ENCODE measurements at places on chromosomes 1 and 21. TPM values are rescaled to one million over a fixed set of nuclear protein-coding genes. Genes with fewer than 3 reads are reported as not detected.

IL12RB2 gene
- total RNA-seq: 0.53 TPM

UFC1 gene
- total RNA-seq: 93.5 TPM

RNU1-4 gene
- 2,323 TPM for total RNA-seq

DNA sequence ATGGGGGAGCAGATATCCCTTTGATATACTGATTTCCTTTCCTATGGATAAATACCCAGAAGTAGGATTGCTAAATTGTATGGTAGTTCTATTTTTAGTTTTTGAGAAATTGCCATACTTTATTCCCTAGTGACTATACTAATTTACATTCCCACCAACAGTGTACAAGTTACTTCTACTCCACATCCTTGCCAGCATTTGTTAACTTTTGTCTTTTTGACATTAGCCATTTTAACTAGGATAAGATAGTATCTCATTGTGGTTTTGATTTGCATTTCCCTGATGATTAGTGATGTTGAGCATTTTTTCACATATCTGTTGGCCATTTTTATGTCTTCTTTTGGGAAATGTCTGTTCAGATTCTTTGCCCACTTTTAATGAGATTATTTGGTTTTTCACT lies 620.6 kb upstream of the CAMK1G start:
- DNase-seq: no peak

GRCh38 chr1:205774198-205775014 lies 876 bp downstream of the RAB29 start:
- DNase-seq: peak; percentile 16

GRCh38 chr1:94817712-94818111 lies 2.4 kb upstream of the SLC44A3 start:
- no peak for DNase-seq

All from bronchial epithelial cell (primary cell).